Uterus (tissue), 4 donors: ENCODE measurements at places on chromosomes 6 and 20. TPM values are rescaled to one million over a fixed set of nuclear protein-coding genes. Genes with fewer than 3 reads are reported as not detected.

- no peak for DNase-seq
Measured at GRCh38 chr6:89458704-89459103, 25.8 kb downstream of the ANKRD6 start.

- DNase-seq: no peak
Measured at GRCh38 chr6:162750776-162751175, 23.0 kb downstream of the PACRG start.

GRCh38 chr6:170182781-170183120, 108.1 kb downstream of the DLL1 start:
- DNase-seq: no peak

- DNase-seq: no peak
Measured at GRCh38 chr20:15191082-15191723, 853.8 kb upstream of the FLRT3 start.

DNA sequence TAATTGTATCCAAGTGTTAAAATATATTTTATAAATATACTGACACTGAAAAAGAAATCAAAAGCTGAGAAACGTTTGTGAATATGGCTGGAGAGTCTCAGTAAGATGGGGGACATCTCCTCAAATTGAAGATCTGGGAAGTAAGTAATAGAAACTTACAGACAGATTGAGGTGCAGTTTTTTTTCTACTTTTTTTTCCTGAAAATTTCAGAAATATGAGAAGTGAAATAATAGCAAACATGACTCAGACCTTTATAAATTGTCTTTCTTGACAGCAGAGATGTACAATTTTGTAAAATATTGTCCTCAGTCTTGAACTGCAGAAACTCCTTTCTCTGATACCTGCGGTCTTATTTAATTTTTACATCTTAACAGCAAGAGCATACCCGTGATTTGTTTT, 347.1 kb downstream of the UTRN start:
- DNase-seq: no peak

DNA sequence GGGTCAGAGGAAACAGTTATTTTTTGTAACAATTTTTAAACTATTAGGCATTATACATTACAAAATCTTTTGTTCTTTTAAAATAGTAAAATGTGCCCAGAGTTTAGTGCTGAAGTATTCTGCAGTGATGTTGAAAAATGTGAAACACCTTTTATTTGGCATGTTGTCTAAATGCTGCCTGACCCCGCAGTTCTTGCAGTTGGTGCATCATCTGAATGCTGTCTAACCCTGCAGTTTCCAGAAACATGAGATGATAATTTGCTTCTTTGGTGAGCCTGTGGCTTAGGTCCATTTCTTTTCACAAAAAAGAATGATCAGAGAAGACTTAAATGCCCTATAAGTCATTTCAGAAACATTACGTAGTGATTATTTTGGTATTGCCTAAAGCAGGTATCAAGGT, 82.4 kb downstream of the RNF217 start:
- DNase-seq: no peak

DNA sequence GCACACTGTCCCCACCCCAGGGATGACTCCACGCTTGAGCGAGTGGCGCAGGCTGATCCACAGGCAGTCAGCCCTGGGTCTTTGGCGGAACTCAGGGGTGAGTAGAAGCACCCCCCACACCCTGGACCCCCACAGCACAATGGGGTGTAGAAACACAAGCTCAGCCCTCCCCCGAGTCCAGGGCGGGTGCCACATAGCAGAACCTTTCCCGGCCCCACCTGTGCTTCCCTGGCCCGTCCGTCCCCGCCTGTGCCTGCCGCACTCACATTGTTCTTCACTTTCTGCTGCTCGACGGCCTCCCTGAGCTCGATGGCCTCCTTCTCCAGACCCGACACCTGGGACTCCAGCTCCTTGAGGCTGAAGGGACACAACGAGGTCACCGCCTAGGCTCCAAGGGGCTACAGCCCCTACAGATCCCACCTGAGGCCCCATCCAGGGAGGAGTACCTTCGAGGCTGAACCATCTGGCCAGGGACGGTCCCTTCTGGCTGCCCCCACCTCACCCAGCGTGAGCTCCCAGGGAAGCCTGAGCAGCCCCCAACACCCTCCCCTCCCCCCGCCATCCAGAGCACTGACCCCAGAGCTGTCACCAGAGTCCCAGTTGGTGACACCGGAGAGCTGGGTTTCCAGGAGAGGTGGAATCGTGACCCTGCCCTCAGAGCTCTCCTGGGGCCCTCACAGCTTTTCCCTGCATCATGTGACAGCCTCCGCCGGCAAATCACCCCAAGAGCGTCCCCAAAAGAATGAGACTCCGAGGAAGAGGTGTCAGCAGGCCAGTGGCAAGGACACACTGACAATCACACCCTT, 55.6 kb downstream of the DSTN start:
- DNase-seq: peak; percentile 15

GRCh38 chr20:9740486-9740885, 98.4 kb downstream of the PAK5 start:
- DNase-seq: no peak

- no peak for DNase-seq
Measured at GRCh38 chr6:96164802-96165201, 149.0 kb downstream of the FUT9 start.

DNA sequence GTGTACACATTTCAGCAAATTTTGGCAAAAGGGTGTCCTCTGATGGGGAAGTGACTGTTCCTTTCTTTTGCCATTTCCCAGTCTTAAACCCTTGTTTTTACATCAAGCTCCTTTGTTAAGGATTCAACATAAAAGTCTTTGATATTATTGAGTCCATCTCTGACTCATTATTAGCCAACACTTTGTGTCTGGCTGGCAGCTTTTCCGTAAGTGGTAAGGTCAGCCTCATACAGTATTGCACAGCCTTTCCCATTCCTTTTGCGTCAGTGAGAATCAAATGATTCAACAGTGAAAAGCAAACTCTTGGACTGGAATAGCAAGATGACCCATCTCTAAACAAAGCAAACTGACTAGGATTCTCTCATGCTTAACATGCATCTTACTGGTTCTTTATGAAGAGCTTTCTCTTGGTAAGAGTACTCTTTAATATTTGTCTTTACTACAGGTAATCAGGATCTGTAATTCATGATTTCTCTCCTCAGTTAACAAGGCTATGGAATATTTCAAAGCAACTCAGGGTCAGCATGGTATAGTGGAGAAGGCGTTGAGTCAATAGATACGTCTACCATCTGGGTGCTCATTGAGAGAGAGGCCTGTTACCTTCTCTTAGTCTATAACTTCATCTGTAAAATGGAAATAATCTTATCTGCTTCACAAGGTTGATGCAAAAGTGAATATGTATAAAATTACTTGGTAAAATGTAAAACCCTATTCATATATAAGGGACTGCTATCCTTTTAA, 183.6 kb downstream of the PRL start:
- peak; percentile 52 for DNase-seq

DNA sequence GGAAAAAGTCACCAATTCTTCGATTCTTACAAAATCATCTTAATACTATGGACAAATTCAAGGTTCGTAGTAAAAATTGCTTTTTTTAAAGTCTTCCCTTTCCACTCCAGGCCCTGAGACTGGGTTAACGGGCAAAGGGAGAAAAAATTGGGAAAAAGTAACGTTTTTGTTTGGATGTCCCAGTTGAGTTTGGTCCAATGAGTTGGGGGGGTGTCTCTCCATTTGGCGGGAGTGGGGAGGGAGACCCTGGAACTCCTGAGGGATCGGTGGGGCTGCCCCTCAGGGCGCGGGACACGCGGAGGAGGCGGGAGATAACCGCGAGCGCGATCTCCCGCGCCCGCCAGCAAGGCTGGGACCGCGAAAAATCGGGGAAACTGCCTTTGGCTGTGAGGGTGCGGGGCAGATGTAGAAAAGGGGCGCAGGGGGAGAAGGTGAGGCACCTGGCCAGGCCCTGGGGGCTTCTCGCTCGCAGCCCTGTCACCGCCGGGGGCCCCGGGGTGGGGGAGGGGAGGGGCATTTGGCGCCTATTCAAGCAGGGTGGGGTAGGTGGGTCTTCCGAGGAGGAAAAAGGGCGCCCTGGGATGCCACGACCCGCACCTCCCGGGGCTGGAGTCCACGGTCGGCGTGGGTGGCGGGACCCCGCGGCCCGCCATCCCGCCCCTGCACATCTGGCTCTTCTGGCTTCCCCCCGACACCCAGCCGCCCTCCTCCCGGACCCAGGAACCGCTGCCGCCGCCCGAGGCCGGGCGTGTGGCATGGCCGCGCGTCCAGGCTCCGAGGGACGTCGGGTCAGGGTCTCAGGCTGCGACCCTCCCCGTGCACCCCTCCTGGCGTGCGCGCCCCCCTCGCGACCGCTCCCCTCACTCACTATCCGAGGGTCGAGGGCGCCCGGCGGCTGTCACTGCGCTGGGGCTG, 595 bp downstream of the FBXO5 start:
- peak; percentile 43 for DNase-seq

DNA sequence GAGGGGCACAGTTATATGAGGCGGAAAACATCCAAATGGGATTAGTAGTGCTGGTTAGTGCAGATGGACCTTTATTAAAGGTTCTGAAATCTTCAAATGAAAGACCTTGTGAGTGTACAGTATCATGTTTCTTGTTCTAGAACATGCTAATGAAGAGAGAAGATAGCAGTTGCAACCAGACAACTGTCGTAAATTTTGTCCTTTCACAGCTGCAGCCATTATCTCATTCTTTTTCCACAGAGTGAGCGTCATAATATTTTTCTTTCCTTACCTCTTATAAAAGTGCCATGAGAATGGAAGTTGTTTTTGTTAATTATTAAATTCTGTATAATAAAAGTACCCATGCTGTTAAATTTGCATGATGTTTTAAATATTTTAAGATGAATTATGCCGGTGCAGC, 4.4 kb upstream of the C6orf163 start:
- no peak for DNase-seq

GRCh38 chr6:48423640-48424365, 312.8 kb upstream of the PTCHD4 start:
- no peak for DNase-seq

DNA sequence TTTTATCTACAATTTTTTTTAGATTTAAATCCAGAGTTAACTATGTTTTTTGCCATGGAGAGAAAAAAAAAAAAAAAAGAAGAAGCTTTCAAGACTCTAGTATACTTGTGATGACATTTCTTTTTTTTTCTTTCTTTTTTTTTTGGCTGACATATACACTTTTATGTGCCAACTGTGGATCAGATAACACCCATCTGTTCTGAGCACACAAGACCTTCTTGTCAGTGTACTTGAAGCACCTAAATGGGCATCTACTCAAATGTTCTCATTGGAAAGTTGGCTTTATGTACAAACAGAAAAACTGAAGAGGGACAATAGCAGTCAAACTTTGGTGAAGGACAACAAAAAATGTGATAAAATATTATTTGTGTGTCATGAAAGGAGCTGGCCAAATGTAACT, 904.5 kb downstream of the GRIK2 start:
- no peak for DNase-seq

DNA sequence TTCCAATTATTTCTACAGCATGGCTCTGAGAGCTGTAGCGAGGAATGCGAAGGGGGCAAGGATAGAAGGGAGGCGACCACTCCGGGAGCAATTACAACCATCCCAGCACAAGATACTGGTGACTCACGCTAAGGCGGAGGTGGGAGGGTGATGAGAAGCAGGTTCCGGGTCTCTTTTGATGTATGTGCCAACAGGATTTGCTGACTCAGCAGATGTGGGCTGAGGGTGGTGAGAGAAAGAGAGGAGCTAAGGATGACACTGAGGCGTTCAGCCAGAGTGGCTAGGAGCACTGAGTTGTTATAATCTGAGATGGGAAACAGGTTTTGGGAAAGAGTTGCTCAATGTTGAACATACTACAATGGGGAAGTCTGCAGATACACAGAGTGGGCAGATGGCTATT, 9.3 kb upstream of the TXNDC5 start:
- peak; percentile 58 for DNase-seq

- no peak for DNase-seq
Measured at GRCh38 chr6:136795996-136796395, 3.7 kb upstream of the MAP3K5 start.

DNA sequence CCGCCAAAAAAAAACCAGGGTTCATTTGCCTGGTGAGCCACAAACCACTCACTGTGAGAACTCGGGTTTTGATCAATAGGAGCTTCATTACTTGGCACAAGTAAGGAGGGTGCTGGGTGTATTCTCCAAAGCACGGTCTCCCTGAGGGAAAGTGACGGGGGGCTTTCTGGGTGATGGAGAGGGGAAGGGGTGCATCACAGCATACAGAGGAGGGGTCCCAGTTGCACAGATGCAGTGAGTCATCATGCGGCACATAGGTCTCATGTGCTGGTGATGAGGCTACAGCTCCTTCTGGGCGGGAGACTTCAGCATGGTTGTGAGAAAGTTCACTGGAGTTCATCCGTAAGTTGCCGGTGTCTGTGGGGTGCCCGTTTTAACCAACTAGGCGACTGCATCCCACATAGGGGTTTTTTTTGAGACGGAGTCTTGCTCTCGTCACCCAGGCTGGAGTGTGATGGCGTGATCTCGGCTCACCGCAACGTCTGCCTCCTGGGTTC, 36.2 kb downstream of the SUN5 start:
- no peak for DNase-seq

- DNase-seq: no peak
Measured at GRCh38 chr6:134413241-134413643, 95.3 kb upstream of the SGK1 start.

GRCh38 chr20:51326201-51326819, 216.2 kb downstream of the NFATC2 start:
- DNase-seq: peak; percentile 24

- DNase-seq: no peak
Measured at GRCh38 chr6:94357381-94357980, 938.1 kb upstream of the EPHA7 start.

- DNase-seq: no peak
Measured at GRCh38 chr20:35604449-35604747, 11.2 kb upstream of the SPAG4 start.

DNA sequence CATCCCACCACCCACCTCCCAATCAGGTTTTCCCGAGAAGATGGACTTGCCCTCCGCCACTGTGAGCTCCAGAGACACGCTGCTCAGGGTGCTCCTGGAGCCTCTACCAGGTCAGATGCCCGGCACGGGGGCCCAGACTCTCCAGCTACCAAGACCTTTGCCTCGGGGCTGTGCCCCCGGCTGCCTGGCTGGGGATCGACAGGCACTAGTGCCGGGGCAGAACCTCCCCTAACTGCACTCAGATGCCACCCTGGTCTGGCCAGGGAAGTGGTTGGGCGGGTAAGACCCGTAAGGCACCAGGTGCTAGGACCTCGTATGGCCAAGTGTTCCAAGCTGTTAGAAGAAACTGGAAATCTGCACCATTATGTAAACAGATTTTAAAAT, 100.7 kb downstream of the ASXL1 start:
- no peak for DNase-seq

DNA sequence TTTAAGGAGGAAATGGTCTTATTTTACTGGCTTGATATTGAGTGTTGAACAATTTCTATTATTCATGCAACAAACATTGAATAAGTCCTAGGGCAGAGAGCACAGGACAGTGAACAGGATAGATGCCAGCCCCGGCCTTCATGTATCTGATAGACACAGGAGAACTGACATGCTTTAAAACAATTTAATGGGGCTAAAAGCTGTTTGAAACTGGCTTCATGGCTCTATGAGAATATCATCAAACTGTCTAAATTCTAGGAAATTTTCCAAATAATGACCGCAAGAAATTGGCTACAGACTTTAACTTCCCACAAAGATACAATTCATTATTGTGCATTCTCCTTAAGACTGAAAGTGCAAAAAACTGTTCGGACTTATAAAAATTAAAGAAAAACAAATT, 69.0 kb downstream of the ID4 start:
- DNase-seq: no peak

OXT gene
- total RNA-seq: not detected

CCM2L gene
- total RNA-seq: 21.9 TPM

ADGRB3 gene
- total RNA-seq: 8.7 TPM

TMEM244 gene
- total RNA-seq: not detected

GNMT gene
- total RNA-seq: not detected

RAB5IF gene
- total RNA-seq: 37.7 TPM

FOXF2 gene
- total RNA-seq: not detected

ETV7 gene
- not detected for total RNA-seq

GLP1R gene
- not detected for total RNA-seq
